NT2/D1 (cell line): ENCODE measurements at places on chromosomes 5 and 9.

DNA sequence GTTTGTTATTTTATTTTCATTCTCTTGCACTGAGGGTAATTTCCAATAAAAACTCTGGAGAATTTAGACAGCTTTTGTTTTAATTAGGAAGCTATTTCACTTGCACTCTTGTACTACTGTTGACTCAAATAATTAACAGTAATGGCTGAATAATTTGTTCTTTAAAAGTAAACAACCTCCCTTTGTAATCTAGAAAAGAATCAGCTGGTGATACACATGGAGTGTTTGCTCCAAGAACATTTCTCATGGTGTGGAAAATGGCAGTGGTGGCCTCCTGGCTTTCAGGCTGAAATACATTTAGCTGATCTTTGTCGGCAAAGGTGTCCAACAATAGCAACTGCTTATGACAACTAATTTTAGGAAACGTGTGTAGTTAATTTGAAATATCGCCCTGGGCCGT is 129.4 kb downstream of the C9orf152 start:
- DNase-seq, result no peak

DNA sequence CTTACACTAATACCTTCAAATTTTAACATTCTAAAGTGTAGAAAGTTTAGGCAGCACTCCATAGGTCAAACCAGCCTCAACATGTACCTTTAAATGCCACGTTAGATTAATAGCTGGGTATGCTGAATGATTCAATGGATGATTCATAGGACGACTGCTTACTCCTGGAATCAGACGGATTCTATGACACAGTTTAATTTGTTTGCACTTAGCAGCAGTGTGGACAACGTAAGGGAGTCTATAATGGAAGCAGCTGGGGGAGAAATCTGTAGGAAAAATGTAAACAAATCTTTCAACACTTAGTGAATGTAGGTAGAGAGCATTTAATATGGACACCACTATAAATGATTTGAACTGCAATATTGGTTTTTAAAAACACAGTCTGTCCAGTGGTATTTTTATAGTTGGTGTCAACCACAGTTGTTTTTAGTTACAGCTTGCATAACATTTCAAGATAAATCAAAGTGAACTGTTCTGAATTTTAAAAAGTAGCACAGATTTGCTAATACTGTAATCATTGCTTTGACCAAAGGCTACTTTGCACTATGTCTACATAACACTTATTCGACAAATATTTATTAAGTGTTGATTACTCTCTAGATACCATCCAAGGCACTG is 701.5 kb upstream of the MEF2C start:
- no peak for DNase-seq

DNA sequence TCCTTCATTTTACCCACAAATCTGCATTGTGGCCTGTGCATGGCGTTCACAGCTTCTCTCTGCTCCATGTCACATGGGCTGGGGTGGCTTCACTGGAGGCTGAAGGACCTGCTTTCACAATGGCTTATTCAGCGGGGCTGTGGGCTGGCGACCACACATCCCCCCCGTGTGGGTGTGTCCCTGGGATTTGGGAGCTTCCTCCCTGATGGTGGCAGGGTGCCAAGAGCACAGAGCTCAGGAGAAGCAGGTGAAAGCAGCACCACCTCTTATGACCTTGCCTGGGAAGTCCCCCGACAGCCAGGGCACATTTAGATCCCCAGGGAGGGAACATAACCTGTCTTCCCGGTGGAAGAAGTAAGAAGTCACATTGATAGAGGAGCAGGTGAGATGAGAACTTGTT is 5.0 kb upstream of the MED10 start:
- DNase-seq, result no peak

DNA sequence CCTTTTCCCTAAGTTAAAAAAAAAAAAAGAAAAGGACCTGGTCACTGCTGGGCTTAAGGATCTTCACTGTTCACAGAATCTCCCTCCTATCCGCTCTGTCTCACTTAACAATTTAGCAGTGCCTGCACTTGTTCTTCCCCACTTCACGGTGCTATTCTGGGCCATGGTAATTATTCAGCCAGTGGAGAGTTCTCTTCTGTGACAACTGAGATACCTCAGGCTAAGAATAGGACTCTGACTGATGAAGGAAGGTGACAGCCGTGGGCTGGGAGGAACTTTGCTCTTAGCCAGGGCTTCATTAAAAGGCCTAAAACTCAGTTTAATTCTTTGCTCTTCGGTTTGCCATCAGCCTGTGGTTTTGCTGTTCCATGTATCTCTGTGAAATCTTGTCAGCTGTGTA is 51.9 kb upstream of the ENTREP1 start:
- no peak for DNase-seq

- DNase-seq, result no peak
These were observed 265.6 kb downstream of the TLE1 start for GRCh38 chr9:81423589-81424326.

GRCh38 chr5:172730981-172731679 is 39.9 kb downstream of the DUSP1 start:
- DNase-seq, result no peak

DNA sequence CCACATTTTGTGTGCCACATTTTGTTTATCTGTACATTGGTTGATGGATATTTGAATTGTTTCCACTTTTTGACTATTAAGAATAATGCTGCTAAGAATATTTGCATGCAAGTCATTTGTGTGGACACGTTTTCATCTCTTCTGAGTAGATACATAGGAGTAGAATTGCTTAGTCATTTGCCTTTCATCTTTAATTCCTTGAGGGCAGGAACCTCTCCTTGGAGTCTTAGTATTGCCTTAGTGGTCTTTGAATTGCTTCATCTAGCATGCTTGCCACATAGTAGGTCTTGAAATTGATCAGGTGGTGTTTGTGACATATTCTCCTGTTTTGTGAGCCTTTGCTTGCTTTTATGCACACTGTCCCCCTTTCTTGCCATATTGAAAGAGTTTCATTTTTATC is 128.5 kb downstream of the NR3C1 start:
- no peak for DNase-seq

GRCh38 chr9:8860925-8861324 is 1061.3 kb upstream of the DMAC1 start:
- no peak for DNase-seq

- no peak for DNase-seq
These were observed 587.8 kb downstream of the PSAT1 start for GRCh38 chr9:78884611-78885150.

DNA sequence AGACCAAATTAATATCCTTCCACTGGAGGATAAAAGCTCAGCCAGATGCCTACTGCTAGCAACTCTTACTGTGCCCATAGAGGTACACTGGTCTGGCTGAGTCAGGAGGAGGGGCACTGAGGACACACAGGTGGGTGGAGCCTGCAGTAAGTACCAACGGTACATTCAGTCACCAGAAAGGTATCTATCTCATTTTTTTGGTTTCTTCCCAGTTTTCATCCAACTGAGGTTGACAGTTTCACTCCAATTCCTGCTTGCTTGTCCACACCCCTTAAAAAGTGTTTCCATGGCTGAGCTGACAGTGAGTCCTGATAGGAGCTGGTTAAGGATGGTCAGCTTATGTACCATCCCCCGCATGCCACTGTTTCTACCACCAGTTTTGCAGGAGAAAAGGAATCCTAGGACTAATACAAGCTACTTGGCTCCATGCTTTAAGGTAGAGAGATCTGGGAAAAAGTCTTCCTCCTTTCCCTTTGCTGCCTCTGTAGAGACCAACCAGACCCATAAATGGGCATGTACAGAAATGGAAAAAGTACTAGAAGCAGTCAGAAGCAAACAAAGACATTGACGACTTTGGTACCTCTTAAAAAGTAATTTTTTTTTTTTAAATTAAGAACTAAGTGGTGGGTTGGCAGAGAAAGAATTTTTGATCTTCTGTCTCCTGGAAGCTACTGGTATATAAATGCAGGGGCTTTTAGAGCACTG is 3.2 kb downstream of the ELL2 start:
- DNase-seq, result no peak

DNA sequence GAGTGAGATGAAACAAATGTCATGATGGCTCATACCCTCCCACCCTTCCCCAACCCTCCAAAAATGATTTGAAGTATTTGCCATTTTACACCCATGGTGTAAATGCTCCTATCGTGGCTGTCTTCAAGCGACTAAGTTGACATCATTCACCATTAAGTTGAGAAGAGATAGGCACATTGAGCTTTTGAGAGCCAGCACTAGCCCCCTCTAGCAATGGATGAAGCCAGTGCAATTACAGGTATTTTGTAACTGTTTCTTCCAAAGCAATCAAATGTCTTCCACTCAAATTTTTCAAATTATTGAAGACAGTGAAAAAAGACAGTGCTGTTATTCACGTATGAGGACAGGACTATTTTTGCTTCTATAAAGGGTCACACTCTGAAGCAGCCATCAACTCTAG is 371.5 kb upstream of the KLF4 start:
- no peak for DNase-seq

DNA sequence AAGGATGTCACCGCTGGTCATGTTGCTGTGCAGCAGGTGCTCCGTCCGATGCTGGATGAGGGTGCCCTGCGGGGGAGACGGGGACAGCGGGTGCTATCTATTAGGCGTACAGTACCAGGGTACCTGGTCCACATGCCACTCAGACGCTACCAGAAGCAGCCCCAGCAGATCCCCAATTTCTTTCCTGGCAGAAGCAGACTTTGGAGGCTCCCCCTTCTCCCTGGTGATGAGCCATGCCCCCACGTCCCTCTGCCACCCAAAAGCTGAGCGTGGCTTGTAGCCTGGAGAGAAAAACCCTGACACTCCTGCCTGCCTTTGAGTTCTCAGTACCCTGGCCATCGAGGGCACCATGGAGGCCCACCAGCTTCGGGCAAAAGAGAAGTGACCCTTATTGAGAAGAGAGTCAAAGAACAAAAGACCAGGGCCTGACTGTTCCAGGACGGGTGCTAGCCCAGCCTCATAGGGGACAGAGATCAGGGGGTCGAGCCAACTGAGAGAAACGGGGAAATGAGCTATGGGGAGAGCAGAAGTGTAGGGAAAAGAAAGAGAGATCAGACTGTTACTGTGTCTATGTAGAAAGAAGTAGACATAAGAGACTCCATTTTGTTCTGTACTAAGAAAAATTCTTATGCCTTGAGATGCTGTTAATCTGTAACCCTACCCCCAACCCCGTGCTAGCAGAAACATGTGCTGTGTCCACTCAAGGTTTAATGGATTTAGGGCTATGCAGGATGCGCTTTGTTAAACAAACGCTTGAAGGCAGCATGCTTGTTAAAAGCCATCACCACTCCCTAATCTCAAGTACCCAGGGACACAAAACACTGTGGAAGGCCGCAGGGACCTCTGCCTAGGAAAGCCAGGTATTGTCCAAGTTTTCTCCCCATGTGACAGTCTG is 62.0 kb upstream of the ZNF354B start:
- DNase-seq, result no peak

GRCh38 chr5:35781181-35781790 is 75.4 kb upstream of the IL7R start:
- DNase-seq, result no peak

DNA sequence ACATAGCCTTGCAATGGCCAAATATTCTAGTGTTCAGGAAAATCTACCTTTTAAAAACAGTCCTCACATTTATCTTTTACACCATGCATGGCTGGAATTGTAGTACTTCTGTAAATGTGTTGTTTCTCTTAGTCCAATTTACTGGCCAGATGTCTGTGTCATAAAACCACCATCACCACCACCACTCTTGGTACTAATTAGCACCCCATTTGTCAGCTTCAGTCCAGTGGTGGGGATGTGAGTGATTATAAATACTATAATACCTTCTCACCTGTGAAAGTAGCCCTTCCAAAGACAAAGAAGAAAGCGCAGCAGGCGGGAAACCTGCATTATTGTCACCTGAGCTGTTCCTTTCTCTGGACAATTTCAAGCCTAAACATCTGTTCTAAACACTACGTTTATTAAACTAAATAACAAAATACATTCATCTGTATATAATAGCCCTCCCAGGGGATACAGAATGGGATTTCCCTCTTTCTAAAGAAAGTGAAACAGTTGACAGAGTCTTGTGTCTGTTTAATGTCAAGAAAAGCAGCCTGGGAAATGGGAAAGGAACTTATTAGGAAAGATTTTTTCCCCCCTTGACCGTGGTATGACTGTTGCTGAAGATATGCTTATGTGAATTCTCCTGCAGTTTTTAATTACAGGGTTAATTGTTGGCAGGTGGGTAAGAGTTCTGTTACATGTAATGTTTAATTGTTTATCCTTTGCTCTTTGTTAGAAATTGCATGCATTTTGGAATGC is 144.5 kb upstream of the NUDT12 start:
- no peak for DNase-seq

- no peak for DNase-seq
These were observed 612.8 kb upstream of the FAM174A start for GRCh38 chr5:99922386-99922785.

GRCh38 chr9:127860260-127860659 is 5.8 kb upstream of the ENG start:
- DNase-seq, result no peak

- no peak for DNase-seq
These were observed 51.7 kb upstream of the SLC27A6 start for GRCh38 chr5:128913551-128913950.

GRCh38 chr5:175715627-175716522 is 58.0 kb downstream of the HRH2 start:
- no peak for DNase-seq

- no peak for DNase-seq
These were observed 53.5 kb upstream of the FCN1 start for GRCh38 chr9:134971196-134971595.

- no peak for DNase-seq
These were observed 56.7 kb upstream of the NXNL2 start for GRCh38 chr9:88478246-88478645.

- DNase-seq, result no peak
These were observed 120.5 kb upstream of the NEK6 start for GRCh38 chr9:124137009-124137943.

DNA sequence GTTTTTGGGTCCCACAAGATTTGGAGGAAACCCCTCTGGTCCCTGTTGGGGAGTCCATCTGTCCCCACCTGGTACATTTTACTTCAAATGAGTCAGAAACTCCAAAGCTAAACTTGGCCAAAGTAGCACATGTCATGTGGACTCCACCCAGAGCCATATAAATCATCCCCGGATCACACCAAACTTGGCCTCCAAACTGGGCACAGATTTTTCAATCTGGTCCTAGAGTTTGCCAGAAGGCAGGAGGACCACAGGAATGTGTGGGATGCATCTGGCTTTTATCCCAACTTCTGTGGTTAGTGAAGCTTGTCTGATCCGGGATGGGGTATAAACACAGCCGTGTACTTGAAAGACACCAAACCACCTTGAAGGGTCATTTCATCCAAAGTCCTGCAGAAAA is 66.3 kb downstream of the MAT2B start:
- no peak for DNase-seq

- DNase-seq, result no peak
These were observed 12.4 kb downstream of the IPPK start for GRCh38 chr9:92657296-92658094.

- no peak for DNase-seq
These were observed at the start of gene SPINK5 for GRCh38 chr5:148063861-148064260. TSS of gene SPINK5 (plus strand) at chr5:148063980. CDS start at chr5:148064045, 65 bp downstream.

- no peak for DNase-seq
These were observed 5.7 kb upstream of the DAB2 start for GRCh38 chr5:39430461-39430860.
